ENCODE measurements at places on chromosomes 1 and 21.

- no peak for DNase-seq
Observed at GRCh38 chr1:167404161-167404888, 114.0 kb downstream of the CD247 start.

GRCh38 chr1:206663832-206664652 is 20.7 kb upstream of the MAPKAPK2 start:
- DNase-seq: peak; percentile 89

- DNase-seq: no peak
Observed at GRCh38 chr1:41950820-41951219, 32.1 kb upstream of the HIVEP3 start.

GRCh38 chr1:31701091-31701736 is 2.6 kb downstream of the COL16A1 start:
- DNase-seq: no peak

DNA sequence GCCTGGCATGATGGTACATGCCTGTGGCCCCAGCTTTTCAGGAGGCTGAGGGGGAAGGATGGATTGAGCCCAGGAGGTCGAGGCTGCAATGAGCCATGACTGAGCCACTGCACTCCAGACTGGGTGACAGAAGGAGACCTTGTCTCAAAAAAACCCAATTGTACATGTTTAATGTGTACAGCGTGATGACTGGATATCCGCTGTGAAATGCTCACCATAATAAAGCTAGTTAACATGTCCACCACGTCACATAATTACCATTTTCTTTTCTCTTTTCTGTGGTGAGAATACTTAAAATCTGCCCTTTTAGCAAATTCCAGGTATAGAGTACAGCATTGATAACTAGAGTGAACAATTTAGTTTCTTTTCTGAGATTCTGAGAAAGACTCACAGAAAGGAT is 24.0 kb downstream of the TMPRSS2 start:
- no peak for DNase-seq

GRCh38 chr1:62181532-62181931 is 13.1 kb upstream of the L1TD1 start:
- DNase-seq: no peak

DNA sequence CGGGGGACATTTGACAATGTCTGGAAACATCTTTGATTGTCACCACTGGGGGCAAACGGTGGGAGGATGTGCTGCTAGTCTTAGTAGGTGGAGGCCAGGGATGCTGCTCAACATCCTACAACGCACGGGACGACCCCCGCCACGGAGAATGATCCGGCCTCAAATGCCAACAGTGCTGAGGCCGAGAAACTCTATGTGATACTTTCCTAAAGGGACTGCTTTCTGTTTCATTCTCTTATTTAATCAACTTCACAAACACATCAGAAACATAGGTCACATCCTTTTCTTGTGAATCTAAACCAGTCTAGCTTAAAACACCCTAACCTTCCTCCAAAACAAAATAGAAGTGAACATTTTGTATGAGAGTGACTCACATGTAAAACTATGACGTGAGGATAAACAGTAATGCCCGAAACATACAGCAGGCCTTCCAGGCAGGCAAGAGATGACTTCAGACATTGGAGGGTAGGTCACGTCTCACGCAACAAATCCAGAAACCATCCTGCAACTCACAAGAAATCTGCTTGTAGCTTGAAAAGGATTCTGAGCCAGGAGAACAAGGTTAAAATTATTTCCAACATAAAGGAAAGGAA is 37.2 kb upstream of the ETS2 start:
- DNase-seq: no peak

DNA sequence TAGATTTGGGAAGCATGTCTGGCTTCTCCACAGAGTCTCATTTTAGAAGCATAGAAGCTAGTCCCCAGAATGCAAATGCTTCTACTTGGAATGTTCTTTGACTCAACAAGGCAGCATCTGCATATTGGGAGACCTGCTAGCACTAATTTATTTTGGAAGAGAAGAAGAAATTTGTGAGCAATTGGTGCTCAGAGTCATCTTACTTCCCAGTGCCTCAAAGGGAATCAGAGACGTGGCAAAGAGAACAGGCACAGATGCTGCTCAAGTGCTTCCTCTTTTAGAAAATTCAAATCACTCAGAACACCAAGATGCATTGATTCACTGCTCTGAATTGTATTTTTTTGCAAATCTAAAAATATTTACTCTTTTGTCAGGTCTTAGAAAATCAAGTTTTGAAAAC is 255.7 kb downstream of the BRINP2 start:
- no peak for DNase-seq

DNA sequence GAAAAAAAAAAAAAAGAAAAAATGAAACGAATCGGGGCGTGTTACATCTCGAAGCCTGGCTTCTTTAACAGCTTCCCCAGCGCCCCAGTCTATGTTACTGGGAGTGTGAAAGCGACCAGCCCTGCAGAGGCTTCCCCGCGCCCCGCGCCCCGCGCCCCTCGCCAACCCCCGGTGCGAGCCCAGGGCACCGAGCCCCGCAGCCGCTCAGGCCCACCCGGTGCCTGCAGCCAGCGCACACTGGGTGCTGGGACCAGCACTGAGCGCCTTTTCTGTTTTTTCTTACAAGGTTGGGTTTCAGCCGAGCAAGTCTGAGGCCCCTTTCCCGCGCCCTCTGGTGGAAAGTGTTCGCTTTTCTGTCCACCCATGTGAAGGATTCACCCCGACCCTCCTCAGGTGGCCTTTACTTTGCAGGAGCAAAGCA is 42.1 kb upstream of the ZNF496 start:
- DNase-seq: peak; percentile 30

GRCh38 chr1:99849413-99849743 is 783 bp upstream of the AGL start:
- no peak for DNase-seq

DNA sequence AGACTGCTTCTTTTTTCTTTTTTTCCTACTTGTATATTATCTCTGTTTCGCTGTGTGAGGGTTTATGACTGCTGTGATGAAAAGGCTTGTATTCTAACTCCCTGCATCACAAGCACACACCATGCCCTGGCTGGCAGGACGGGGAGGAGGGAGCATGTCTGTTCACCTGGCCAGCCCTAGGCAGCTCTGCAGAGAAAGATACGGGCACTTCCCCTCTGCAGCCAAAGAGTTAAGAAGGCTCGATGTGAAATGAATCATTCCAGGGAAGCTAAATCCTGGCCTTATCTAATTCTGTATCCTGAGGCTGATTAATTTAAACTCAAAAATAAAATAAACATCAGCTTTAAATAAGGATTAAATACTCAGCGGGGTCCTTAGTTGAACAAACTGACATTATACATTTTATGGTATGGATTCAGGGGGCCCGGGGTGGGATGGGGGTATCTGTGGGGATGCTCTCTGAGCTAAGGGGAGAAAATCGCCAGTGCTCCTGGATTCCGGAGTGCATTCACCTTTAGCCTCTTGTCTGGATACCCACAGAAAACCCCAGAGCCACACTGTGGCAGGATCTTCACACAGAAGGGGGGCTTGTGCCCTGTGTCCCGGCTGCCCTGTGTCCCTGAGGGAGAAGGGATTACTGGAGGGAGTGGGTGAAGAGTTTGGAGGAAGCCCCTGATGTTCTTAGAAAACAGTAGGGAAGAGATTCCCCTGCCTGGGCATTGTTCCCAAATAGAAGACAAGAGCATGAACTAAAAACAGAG is 321.5 kb downstream of the NPHP4 start:
- DNase-seq: no peak

DNA sequence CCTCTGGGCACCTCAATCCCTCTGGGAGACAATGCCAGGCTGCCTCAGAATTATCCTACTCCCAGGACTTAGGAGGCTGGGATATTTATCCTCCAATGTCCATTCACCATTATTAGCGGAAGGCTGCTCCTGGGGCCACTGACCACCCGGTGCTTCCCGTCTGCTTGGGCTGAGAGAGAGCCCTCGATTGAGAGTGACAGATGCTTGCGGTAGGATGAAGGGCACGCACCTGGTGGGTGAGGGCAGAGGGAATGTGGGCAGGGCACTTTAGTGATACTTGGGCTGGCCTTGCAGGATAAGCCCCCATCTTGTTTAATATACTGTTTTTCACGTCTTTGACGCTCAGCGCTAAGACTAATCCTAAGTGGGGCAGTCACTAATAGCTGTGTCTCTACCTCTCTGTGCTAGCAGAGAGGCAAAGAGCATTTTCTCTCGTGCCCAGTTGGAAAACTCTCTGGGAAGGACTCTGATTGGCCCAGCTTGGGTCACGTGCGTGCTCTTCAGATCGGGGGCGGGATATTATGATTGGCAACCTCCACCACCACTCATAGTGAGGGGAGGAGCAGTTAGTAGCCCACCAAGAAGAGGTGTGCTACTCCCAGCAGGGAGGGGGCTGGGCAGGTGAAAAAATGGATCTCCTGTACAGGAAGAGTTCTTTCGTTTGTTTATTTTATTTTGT is 10.6 kb upstream of the PARS2 start:
- peak; percentile 31 for DNase-seq

- no peak for DNase-seq
Observed at GRCh38 chr1:100535264-100535663, 2.7 kb upstream of the GPR88 start.

DNA sequence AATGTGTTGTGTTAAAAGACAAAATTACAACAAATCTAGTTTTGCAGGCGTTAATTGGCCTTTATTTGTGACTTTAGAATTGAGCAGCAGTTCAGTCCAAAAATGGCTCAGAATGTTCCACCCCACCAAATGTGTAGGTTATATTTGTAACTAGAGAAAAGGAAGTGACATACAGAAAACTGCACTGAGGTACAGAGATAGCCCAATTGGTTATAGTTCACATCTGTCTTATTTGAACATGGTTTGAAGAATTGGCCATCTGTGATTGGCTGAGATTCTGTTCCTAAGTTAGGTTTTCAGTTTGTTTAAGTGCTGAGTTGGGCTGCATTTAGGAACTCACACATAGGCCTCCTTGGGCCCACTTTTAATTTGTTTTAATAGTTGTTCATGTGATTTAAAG is 12.0 kb upstream of the FMO2 start:
- no peak for DNase-seq

GRCh38 chr1:91916811-91917460 is 31.0 kb upstream of the TGFBR3 start:
- no peak for DNase-seq

DNA sequence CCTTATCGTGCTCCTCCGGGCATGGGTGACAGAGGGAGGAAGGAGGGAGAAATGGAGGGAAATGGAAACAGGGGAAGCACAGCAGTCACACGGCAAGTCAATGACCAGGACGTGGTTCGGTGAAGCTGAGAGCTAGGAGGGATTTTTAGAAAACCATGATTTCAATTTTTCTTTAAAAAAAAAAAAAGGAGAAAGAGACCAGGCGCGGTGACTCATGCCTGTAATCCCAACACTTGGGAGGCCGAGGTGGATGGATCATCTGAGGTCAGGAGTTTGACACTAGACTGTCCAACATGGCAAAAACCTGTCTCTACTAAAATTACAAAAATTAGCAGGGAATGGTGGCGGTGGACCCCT is 776 bp upstream of the TNFRSF9 start:
- DNase-seq: no peak

DNA sequence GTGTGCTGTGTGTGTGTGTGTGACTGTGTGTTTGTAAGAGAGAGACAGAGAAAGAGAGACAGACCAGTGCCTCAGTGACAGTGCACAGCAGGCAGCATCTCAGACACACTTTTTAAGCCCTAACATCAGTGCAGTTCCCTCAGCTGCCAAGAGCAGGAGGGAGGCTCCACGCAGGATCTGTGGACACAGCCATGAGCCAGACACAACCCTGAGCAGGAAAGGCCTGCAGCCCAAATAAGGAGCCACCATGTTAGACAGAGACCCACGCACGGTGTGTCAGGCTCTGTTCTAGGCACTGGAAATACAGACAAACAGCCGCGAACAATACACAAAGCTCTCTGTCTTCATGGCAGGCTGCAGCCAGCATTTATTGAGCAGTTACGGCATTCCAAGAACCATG is 445.5 kb downstream of the MATN1 start:
- DNase-seq: no peak

- DNase-seq: no peak
Observed at GRCh38 chr1:190067592-190067991, 410.1 kb downstream of the BRINP3 start.

DNA sequence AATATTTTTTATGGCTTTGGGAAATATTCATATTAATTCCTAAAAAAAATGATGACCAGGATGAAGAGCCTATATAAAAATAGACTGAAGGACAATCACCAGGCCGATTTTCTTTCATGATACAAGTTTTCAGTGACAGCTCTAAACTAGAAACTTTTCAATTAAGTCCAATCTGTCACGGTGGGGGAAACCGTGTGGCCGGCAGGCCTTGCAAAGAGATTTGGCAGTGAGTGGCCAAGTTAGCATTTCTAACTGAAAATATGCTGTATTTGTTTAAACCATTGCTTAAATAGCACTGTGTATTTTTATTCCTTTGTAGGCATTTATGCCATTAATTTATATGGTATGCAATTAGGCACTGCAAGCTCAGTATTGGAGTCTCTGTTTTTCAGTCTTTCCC is 294.5 kb upstream of the NRIP1 start:
- DNase-seq: no peak

GRCh38 chr1:27405074-27405473 is 12.7 kb downstream of the GPR3 start:
- no peak for DNase-seq

GRCh38 chr1:11925938-11926292 is 312 bp downstream of the KIAA2013 start:
- no peak for DNase-seq

- DNase-seq: no peak
Observed at GRCh38 chr1:119873135-119874015, 22.9 kb downstream of the ADAM30 start.

All from neuronal stem cell (in vitro differentiated cells).